ENCODE measurements at places on chromosomes 5 and 9.

DNA sequence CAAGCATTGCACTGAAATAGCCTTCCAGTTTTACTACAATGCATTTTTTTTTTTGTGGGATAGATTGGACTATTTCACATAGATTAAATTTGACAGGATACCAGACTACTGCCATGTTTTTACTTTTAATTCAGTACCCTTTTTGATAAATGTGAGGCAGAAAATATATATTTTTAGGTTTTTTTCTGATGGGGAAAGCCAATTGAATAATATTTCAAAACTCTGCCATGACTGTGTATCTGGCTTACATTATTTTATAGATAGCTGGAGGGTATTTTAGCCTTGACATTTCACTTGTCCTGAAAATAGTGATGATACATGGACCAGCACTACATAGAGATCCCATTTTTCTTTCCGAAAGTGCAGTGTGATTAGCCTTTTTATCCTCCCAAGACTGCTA, 133.5 kb upstream of the PRR16 start:
- DNase-seq: no peak

DNA sequence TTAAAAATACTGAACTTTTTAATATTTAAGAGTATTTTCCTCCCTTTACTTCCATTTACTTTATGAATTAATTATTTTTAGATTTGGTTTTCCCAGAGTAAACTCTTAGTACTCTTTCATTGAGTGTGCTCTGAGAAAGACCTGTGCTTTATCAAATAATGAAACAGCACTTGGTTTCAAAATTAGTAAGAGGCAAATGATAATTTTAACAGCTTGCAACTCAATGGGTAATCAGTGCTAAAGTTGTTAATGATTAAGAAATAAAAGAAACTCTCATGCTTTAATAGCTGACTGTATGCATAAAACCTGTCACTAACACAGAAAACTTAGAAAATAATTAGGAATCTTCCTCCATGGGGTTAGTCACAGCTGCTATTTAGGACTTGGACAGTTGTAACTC, 244.4 kb downstream of the RFX3 start:
- DNase-seq: no peak

- DNase-seq: peak; percentile 88
Observed at GRCh38 chr5:151477101-151477500, 29.7 kb downstream of the SLC36A1 start.

DNA sequence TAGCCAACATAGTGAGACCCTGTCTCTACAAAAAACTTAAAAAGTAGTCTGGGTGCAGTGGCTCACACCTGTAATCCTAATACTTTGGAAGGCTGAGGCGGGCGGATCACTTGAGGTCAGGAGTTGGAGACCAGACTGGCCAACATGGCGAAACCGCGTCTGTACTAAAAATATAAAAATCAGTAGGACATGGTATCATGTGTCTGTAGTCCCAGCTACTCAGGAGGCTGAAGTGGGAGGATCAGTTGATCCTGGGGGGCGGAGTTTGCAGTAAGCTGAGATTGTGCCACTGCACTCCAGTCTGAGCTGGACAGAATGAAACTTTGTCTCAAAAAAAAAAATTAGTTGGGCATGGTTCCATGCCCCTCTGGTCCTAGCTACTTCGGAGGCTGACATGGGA, 57.9 kb upstream of the MIER3 start:
- DNase-seq: no peak

- DNase-seq: no peak
Observed at GRCh38 chr5:52134013-52134650, 653.6 kb upstream of the ITGA1 start.

DNA sequence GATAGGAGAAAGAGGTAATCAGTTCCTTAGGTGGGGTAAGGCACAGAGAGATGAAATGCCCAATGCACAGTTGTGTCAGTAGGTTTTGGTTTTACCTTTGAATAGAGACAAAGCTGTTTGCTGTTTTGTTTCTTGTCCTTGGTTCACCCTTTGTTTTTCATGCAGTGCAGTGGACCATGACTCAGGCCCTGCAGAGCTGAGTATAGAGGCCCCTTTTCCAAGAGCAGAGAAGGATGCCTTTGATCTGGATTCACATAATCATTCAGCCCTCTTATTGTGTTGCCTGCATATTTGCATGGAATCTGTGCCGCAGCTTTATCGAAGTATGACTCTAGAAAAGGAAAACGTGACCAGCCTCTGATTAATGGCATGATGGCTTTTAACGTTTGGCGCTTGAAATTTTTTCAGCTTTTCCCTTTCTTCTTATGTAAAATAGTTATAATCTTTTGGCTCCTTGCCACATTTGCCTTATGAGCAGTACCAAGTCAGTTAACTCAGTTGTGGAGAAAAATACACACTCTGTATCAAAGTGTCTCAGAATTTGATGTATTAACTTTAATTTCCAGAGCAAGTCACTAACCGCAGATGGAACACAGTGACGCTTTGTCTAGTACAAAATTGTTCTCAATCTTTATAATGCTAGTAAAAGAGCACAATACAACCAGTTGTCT, 197.6 kb downstream of the KDM4C start:
- peak; percentile 41 for DNase-seq

- no peak for DNase-seq
Observed at GRCh38 chr9:90288275-90288639, 354.4 kb downstream of the DIRAS2 start.

GRCh38 chr5:55771175-55771655, 33.4 kb downstream of the DDX4 start:
- no peak for DNase-seq

DNA sequence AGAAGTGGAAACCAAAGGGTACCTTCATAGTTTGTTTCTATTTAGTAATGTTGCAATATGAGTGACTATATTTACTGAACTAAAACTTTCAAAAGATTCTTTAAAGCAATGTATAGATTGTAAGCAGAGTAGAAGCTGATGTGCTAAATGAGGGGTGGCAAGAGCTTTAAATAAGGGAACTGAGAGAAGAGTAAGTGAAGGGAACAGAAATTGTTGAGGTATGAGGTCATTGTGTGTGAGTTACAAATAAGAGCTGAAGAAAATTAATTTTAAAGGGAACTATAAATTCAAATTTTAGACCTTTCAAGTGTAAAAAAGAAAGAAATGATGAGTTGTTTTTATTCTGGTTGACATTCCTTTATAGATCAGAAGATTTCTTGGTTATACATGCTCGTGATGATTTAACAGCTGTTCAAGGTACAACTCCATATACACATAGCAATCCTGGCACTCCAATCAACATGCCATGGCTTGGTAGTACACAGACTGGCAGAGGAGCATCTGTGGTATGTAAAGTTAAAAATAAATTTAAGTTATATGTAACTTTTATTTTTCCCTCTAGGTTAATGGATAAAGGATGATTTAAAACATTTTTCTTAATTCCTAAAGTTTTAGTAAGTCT, 135.1 kb upstream of the TNFAIP8 start:
- DNase-seq: no peak

DNA sequence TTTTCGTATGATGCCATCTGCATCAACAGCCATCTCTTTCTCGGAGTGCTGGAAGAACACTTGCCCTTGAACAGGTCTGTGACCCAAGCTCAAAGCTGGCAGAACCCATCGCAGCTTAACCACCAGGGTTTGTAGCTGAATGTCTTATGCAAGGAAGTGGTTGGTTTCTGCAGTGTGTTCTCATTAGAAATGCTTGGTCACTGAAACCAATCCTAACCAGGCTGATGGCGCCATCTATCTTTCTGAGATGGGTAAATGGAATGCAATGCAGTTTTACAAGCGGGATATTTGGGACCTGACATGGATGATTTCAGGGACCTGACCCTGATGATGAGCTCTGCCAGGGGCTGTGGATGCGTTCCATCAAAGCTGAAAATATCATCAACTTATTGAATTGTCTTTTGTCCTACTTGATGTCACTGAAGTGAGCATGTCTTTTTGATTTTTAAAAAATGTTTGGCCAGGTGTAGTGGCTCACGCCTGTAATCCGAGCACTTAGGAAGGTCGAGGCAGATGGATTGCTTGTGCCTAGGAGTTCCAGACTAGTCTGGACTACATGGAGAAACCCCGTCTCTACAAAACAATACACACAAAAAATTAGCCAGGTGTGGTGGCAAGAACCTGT, 28.7 kb downstream of the DMRT3 start:
- DNase-seq: peak; percentile 72

DNA sequence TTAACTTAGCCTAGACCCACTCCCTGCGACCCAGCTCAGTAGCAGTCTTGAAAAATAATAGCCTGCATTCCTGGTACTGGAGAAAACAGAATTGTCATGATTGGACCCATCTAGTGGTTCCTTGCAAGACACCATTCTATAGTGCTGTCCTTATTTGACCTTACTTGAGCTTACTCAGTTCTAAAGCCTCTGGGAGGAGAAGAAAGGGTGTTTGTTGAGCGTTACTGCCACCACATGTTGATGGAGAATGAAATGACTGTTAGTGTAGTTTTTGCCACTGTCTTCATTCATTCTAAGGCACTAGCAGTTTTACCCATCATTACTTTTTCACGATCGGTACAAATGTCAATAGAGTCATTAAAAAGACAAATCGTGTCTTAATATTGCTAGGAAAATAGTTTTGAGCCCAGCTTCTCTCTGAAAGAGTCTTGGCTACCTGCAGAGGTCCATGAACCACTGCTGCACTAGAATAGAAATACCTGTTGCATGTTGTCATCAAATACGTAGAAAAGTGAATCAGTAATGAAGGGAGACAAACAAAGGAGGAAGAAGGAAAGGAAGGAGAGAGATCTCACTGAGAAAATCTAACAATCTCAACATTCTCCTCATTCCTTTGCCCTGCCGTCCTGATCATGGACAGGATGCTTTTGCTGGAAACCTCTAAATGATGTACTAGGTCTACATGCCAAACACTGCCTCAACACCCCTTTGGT, 96.0 kb downstream of the LIX1 start:
- DNase-seq: peak; percentile 35

GRCh38 chr5:142036918-142037317, 24.1 kb upstream of the GNPDA1 start:
- DNase-seq: no peak

DNA sequence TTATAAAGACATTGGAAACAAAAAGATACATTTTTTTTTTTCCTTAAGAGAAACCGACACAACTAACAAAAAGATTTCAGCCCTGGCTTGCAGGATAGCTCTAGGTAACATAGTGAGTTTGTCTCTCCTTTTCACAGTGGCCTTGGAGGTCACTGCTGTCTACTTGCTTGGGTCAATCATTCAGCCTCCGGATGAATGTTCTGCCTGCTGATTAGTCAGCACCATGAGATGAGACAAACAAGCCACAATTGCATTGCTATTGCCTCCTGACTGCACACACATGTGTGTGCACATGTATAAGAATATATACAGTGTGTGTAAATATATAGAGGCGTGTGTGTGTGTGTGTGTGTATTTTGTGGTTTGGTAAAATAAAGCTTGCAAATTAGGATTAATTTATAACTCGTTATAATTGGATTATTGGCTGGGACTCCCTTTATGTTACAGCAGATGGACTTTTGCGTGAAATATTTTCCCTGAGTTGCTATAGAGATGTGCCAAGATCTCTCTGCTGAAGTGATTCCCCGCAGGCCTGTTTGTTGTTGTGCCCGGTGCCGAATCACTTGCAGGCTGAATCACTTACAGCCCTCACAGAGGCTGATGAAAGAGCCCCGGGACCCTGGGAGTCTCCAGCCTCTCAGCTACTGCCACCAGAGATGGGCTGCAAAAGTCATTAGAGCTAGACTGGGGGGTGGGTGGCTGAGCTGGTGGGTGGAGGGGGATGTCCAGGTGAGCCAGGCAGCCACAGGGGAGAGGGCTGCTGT, 161.2 kb downstream of the FGF18 start:
- peak; percentile 46 for DNase-seq

DNA sequence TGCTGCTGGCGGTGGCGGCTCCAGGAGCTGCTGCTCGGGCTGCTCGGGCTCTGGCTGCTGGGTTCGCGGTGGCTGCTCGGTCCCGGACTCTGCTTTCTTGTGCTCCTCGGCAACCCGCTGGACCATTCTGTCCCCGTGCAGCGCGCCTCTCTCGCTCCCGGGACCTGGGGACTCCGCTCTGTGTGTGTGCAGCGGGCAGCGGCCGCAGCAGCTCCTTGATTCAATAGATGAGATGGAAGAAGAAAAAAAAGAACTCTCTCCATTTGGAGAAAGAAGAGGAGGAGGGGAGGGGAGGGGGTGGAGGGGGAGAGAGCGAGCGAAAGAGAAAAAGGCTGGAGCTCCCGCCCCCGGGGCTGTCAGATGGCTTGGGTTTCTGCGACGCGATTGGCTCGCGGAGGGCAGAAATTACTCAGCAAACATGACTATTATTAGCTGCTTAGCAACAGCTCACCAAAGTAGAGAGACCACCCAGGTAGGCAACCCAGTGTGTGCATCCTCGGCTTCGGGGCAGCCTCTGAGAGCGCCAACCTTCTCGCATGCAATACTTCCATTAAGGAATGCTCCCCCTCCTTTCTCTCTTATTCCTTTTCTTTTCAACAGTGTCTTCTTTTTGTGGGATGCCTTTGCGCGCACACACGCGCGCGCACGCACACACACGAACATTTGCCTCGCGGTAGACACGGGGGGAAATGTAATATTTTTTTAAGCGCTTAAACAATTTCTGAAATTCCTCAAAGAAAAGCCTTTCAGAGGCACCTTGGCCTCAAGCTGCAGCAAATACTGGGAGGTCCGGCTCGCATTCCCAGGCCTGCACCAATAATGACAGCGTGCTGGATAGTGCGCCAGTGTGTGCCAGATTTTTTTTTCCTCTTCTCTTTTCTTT, 7.6 kb downstream of the PTCH1 start:
- peak; percentile 83 for DNase-seq

DNA sequence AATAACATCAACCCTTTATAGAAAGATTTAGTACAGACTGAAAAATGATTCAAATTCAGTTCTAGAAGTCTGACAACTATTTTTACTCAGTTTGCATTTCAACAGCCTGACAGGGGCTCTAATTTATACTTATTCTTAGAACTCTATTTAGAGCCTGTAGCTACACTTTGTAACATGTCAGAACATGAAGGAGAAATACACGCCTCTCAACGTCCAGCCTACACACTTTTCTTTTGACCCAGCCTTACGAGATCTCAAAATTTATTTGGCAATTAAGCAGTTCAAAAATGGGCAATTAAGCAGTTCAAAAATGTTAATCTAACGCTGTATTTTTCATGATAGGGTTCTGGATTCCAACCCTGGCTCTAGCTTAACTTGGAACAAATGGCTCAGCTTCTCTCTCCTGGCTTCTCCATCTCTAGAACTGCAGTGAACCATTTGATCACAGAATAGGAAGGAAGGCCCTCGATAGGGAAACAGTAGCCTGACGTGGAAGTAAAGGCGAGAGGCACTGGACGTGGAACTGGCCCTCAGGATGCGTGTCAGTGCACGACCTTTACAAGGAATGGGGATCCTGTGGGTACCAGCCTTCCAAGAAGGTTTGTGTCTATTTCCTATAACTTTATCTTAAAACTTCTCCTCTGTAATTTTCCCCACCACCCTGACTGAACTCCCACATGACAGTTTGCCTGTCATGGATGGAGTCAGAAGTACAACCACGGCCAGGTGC, 66.4 kb downstream of the PRRT1B start:
- no peak for DNase-seq

- no peak for DNase-seq
Observed at GRCh38 chr5:14386884-14387624, 194.5 kb upstream of the OTULINL start.

DNA sequence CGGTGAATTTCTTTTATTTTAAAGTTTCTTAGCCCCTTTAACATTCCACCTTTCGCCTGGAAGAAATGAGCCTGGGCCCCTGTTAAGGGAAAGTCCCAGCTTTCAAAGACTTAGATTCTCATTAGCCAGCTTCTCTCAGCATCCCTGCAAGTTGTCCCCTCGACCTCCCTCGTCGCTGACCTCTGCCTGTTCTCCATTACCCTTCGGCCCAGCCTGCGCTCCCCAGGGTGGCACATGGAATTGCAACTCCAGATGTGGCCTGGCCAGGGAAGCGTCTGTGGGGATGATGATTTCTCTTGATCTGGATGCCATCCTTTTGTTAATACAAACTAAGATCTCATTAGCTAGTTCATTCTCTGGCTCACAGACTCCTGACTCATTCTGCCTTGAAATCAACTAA, 43.4 kb upstream of the FANCC start:
- no peak for DNase-seq
